Sciatic nerve (tissue), 2 donors: ENCODE measurements at places on chromosomes 7 and 10. TPM values are rescaled to one million over a fixed set of nuclear protein-coding genes. Genes with fewer than 3 reads are reported as not detected.

- DNase-seq = no peak
Observed at GRCh38 chr10:22319547-22319979, 1.3 kb upstream of the BMI1 start.

- no peak for DNase-seq
Observed at GRCh38 chr7:44961844-44962482, 16.9 kb downstream of the MYO1G start.

GRCh38 chr7:112118581-112119566 lies 87.3 kb downstream of the DOCK4 start:
- DNase-seq = no peak

ACTL6B gene
- total RNA-seq = not detected

DNA sequence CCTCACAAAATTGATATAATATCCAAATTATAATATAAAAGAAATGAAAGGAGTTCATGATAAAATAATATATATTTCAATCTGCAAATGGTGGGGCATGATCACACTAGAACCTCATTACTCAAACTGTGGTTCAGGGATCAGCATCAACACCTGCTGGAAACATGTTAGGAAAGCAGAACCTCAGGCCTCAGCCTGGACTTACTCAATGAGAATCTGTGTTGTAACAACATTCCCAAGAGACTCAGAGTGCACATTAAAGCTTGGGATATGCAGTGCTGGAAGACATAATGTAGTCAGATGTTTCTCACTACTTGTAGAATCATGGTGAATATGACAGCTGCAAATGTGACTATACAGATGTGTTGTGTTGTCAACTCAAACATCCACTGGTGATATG lies 81.7 kb upstream of the ITPRID1 start:
- DNase-seq = no peak

EBF3 gene
- 38.9 TPM for total RNA-seq

FAM180A gene
- total RNA-seq = 8.0 TPM

DNA sequence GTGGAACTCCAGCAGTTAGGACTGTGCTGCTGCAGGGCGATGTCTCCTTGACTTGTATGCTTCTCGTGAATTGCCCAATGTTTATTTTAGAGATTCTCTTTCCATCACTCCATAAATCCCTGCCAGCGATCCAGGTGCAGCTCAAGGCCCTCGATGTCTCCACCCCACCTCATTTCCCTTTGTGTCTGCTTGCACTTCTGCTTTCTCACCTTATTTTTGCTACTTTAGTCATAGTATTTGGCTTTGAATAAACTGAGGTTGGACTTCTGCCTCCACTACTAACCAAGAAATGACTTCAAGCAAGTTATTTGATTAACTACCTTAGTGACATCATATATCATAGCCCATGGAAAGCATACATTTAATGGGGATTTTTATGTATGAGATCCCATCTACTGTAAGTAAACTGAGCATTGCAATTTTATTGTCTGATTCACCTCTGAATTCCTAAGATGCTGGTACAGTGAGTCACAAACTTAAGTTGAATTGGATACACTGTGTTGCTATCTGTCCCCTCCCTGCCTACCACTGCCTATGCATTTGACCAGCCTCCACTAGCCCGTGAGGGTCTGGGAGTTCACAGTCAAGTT lies 255.8 kb downstream of the ABCA13 start:
- no peak for DNase-seq

SKIDA1 gene
- total RNA-seq = 3.1 TPM

SLC13A1 gene
- total RNA-seq = not detected

- no peak for DNase-seq
Observed at GRCh38 chr10:92965314-92965713, 95.3 kb upstream of the CYP26C1 start.

GRCh38 chr10:6501931-6502330 lies 78.1 kb downstream of the PRKCQ start:
- no peak for DNase-seq

- no peak for DNase-seq
Observed at GRCh38 chr7:137790828-137791227, 55.9 kb downstream of the DGKI start.

CALN1 gene
- 0.53 TPM for total RNA-seq

GRCh38 chr10:95327367-95327766 lies 36.6 kb upstream of the PDLIM1 start:
- DNase-seq = no peak

DNA sequence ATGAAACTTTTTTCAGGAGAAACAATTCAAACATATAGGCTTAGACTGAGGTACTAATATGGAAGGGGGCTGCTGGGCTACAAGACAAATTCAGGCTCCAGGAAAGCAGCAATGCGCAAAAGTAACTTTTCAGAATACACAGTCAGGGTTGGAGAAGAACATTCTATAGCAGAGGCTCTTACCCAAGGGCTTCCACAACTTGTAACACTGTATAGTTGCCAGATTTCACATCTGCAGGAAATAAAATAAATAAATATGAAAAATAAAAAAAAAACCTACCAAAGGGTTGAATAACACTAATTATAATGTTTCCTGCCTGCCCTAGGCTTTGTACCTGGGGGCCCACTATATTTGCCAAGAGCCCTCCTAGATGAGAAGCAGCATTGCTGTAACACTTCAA lies 14.3 kb downstream of the MMS19 start:
- DNase-seq = no peak

- DNase-seq = no peak
Observed at GRCh38 chr10:111204838-111205237, 128.0 kb downstream of the ADRA2A start.

DNA sequence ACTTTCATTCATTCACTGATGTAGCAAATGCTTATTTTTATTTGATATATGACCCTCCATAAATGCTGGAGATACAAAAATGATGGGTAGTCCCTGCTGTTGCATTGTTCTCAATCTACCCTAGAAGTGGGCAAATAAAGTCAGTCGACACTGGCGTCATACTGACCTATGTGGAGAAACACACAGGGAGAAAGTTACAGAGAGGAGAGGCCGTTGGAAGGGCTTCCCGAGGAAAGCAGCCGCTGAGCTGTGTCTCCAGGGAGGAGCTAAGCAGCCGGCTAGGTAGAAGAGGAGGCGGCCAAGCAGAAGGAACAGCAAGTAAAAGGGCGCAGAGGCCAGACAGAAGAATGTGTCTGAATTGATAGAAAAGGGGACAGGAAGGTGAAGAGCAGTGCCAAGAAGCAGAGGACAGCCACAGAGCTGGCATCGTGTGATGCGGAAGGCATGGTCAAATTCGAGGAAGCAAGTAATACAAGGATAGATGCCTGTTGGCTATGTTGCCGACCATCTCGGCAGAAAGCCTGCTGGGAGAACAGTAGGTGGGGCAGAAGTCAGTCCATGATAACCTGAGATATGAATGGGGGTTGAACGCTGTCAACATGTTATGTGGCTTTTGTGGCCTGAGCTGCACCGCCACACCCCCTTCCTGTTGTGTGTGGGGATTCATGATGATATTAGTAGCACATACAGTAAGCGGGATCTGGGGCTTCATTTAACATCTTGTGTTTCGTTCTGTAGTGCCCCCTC lies 25.9 kb downstream of the ST8SIA6 start:
- no peak for DNase-seq

GRCh38 chr7:104035351-104035750 lies 45.9 kb upstream of the RELN start:
- DNase-seq = no peak
